ENCODE measurements at places on chromosomes 11 and 22.

DNA sequence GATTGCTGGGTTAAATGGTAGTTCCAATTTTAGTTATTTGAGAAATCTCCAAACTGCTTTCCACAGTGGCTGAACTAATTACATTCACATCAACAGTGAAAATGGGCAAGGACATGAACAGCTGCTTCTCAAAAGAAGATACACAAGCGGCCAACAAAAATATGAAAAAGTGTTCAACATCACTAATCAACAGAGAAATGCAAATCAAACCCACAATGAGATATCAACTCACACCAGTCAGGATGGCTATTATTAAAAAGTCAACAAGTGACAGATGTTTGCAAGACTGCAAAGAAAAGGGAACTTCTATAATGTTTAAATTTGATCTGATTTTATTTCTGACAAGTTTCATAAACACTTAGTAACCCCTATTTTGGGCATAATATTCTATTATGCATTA is 537.5 kb downstream of the DLG2 start:
- DNase-seq = no peak

DNA sequence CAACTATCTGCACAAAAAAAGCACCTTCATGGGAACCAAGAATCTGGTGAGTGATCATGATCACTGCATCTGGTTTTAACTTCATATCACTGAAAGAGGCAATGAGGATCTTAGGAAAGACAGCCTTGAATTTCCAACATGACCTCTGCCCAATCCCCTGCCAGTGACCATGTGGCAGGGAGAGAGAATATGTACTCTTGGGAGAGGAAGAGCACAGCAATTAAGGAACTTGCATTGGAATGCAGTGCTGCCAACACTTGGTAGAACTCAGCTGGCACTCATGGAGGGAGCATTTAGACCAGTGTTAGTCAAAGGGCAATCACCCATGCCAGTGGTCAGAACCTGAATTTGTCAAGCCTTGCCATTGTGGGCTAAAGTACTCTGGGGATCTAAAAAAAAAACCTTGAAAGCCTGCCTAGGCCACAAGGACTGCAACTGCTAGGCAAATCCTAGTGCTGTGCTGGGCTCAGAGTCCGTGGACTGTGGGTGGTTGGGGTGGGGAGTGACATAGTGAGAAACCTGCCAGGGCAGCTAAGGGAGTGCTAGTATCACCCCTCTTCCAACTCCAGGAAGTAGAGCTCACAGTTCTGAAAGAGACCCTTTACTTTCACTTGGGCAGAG is 23.1 kb downstream of the JRKL start:
- no peak for DNase-seq

DNA sequence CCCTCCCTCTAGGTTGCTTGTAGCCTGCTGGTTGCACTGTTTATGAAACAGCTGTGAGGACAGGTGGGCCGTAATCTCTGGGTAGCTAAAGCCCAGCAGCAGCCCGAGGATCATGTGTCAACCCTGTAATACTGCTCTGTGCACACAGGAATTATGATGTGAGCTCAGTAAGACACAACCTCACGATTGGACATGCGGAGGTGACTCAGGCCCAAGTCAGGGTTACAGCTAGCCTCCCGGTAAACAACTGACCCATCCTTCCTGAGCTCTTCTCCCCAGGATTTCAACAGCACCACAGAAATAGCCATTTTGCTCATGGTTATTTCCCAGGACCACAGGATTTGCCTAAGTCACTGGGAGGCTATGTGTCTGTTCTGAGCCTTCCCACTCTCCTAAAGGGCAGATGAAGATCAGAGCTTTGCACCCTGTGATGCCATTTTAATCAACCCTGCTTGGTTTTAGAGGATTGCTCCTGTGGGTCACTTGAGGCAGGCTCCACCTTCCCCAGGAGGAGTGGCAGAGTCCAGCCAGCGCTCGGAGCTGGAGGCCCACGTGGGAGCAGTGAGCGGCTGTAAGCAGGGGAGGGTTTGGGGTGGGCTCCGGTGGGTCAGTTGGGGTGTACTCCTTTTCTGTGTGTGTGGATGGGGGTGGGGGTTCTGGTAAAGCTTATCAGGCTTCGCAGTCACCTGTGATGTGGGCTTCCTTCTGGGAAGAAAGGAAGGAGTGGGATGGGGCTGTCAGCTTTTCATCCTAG is at the start of gene AMPD3:
Gene AMPD3 (plus strand): TSS at position 387 of the 754 bp plus-strand sequence. CDS start 6,256 bp downstream, outside the sequence.
- DNase-seq = no peak

DNA sequence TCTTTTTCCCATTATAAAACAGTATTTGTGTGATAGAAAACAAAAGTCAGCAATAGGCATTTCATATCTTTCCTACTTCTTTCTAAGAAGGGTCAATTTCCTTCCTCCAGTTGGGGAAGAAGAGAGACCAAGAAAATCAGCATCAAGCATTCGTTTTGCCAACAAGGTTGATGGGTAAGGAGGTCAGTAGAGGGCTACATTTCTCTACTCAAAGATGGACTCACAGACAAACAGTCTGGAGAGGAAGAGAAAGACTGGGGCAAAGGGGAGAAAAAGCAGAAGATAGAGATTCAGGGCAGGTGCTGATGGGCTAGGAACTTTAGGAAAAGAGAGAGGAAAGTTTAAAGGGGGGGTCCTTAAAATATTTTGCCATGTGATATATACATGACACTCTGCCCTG is 8.6 kb upstream of the MTNR1B start:
- no peak for DNase-seq

DNA sequence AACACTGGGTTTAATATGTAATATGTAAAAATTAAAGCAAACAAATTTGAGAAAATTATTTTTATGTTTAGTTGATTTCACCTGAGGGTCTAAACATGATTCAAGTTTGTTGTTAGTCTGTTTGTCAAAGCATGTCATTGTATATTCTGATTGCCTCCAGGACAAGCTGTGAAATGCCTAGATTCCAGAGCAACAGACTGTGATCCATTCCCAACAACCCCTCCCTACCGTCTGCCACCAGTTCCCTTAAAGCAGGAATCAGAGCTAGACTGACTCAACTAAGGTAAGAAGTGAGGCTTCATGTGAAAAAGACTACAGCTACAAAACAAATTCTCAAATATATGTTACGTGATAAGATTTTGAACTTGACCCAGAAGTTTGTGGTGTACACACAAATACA is 304.2 kb downstream of the RAB38 start:
- no peak for DNase-seq

DNA sequence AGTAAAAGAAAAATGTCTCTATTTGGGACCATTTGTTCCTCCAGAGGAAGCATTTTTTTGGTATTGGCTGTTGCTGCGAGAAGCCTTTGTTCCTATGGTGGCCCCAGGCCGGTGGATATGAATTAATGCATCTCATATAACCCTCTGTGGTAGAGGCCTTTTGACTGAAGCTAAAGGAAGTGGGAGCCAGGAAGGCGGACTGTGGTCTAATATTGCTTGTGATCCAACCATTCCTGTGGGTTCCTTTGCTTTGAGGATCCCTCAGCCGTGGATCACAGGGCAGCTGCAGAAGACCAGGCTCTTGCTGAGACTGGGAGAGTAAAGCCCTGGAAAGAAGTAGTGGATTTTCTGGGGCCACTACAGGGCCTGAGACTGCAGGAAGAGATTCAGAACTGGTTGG is 68.3 kb upstream of the NAV2 start:
- no peak for DNase-seq

DNA sequence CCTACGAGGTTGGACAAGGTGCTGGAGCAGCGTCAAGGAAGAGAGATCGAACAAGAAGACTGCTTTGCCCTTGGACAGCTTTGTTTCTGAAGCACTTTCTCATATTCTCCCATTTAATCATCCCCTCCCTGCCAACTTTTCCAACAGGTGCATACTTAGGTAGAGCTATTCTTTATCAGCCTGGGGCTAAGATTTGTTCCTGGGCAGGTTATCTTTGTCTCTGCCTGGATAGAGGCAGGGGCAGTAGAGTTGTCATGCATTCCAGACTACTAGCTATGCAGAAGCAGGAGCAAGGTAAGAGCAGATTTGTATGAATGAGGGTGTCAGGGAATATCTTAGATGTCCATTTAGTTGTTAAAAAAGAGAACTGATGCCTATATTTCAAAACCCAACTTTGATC is 82.3 kb downstream of the PTPRJ start:
- peak; percentile 4 for DNase-seq

DNA sequence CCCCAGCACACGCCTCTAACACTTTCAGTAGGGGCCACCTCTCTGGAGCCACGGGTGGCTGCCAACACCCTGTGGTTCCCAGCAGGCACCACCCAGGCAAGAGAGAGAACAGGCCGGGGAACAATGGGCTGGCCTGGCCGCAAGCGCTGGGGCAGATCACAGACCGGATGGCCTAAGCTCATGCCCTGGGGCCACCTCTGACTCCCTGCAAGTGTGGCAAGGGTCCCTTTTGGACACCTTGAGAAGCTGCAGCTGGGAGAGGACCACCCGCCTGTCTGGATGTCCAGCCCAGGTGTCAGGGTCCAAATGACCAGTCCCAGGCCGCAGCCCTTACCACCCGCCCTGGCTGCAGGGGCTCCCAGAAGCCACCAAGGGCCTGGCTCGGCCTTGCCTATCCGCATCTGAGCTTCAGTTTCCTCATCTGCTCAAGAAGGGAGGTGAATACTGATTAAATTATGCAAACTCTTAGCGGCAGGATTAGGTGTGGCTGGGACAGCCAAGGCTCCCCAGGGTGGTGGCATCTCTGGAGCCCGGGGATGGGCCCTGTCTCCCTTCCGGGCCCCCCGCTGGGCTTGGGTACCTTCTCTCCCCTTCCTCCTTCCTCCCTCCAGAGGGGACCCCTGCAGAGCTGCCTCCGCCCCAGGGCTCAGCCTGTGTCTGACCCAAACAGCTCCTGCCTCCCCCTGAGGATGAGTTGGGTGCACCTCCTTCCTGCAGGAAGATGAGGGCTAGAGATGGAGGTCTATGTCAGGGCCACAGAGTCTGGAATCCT is 785 bp upstream of the SUSD2 start:
- DNase-seq = no peak

- DNase-seq = no peak
Observed at GRCh38 chr22:33194529-33195077, 136.4 kb upstream of the SYN3 start.

DNA sequence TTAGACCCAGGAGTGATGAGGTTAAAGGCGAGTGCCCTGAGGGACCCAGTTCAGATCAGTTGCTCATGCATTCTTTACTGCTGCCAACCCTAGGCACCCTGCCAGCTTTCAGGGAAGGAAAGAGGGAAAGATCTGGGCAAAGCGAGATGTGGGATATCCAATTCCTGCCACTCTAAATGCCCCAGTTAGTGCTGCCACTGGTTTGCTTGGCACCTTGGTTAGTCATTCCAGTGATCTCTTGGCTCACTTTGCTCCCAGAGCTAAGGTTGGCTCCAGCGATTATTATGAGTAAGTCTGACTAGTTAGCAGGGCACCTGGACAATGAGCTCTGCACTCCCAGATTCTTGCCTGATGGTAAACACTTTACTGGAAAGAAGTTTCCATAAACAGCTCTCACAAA is 85.0 kb downstream of the INSC start:
- DNase-seq = no peak

DNA sequence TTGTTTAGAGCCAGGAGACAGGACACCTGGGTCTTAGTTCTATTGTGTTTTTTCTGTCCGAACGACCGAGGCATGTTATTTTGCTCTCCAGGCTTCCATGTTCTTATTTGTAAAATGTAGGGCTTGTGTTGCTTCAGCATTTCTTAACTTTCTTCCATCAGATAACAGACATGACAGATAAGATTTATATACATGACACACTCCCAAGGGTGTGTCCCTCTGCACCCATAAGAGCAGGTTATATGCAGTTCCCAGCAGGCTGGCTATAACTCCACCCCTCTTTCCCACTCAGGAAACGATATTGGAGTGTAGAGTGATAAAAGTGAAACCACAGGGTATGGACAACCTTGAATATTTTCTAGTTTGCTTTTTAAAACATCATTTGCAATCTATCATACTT is 65.8 kb downstream of the APIP start:
- DNase-seq = no peak

GRCh38 chr22:22745225-22746060 is 101.0 kb downstream of the GGTLC2 start:
- DNase-seq = no peak

DNA sequence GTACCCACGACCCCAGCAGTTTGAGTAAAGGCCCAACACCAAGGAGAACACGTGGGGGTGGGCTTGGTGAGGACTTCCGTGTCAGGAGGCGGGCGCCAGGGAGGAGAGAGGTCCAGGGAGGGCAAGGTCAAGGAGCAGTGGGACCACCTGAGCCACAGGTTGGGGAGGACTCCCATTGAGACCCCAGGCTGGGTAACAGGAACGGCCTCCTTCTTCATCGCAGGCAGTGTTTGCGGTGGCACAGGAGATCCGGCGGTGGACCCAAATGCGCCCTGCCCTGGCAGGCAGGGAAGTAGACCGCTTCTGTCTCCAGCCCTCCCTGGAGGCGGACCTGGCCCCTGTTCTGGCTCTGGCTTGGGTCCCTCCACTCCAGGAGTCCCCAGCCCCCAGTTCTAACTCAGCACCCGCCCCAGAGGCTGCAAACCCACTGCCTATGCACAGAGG is 5.9 kb upstream of the TBX1 start:
- no peak for DNase-seq

GRCh38 chr11:70732881-70733196 is 334.5 kb downstream of the CTTN start:
- peak; percentile 71 for DNase-seq

GRCh38 chr22:37028692-37029674 is 9.4 kb downstream of the MPST start:
- DNase-seq = no peak

DNA sequence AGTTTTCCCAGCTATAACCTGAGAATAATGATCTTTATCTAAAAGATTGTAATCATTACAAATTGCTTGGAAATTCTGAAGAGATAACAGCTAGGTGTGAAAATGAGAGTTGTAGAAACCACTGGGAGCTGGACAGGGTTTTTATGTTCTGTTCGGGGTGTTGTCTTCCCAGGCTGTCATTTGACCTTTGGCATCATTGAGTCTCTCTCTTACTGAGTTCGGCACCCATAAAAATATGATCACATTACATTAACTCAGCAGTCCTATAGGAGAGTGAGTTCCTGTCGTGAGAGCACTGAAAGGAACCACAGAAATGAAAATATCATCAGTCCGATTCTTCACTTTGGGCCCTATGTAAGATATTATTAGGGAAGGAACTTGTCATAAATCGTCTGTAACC is 29.3 kb downstream of the KIRREL3 start:
- DNase-seq = no peak

GRCh38 chr11:35173616-35174566 is 34.9 kb downstream of the CD44 start:
- no peak for DNase-seq

DNA sequence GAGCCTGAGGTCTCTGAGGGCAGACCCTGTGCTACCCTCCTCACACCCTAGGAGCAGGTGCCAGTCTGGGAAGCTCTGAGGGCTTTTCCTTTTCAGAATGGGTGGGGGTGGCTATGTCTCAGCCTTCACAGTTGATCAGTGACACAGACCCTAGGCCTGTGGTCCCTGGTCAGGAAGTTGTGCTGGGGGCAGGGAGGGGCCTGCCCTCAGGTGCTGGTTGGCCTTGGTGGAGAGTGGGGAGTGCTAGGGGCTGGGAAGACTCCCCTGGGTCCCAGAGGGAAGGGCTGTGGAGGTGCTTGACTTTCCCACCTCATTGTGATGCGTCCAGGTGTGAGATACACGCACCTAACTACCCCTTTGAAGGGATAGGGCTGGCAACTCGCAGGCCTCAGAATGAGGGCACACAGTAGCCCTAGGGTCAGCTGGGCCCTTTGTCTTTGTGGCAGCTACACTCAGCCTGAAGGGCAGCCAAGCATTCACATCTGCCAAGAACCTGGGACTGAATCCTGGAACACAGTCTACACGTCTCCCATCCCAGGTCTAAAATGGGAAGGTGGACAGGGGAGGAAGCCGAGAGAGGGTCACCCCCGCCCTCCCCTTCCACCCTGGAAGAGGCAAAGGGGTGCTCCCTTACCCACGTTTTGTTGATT is 31.2 kb upstream of the ATXN10 start:
- DNase-seq = no peak

GRCh38 chr22:46050916-46051614 is 74.1 kb upstream of the WNT7B start:
- peak; percentile 75 for DNase-seq
